ENCODE measurements at places on chromosomes 5 and 9.

DNA sequence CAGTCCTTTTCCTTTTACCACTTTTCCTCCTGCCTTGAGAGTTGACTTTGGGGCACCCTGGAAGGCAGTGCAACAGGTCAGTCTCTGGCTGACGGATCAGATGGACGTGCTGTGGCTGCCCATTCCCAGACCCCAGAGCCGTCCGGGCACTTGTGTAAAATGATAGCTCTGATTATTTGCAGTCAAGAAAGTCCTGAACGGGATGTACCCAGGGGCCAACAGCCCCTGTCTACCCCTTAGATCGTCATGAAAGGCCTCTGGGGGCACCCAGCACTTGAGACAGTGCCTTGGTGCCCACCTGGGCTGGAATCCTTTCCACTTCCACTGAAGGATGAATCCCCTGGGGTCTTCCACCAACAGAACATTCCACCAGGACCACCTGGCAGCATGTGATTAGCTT lies 17.7 kb upstream of the ANGPTL2 start:
- no peak for DNase-seq

DNA sequence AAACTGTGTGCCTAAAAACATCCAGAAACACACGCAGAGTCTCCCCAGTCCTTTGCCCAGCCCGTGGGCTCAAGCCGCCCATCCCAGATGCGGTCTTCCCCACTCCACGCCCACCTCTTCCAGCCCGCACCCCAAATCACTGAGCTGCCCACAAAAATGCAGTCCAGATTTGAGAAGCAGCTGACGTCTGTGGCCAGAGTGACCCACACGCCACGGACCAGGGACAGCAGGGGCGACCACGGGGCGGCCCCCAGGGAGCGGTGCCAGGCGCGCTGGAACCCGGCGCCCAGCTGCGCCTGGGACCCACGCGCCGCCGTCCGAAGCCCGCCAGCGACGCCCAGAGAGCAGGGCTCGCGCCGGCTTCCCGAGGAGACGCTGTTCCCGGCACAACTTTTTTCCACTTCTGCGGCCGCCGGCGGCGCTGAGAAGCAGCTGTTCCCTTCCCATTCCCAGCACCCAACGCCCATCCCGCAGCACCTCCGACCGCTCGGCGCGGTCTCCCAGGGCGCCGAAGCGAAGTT lies 674 bp downstream of the LHFPL2 start:
- no peak for DNase-seq

- DNase-seq: no peak
These were observed 202.1 kb upstream of the TLE4 start for GRCh38 chr9:79369676-79370075.

- no peak for DNase-seq
These were observed 26.9 kb upstream of the CNOT6 start for GRCh38 chr5:180467028-180467975.

- no peak for DNase-seq
These were observed 22.2 kb downstream of the GPX3 start for GRCh38 chr5:151042453-151043093.

GRCh38 chr5:54278036-54278830 lies 32.1 kb downstream of the ARL15 start:
- DNase-seq: no peak

DNA sequence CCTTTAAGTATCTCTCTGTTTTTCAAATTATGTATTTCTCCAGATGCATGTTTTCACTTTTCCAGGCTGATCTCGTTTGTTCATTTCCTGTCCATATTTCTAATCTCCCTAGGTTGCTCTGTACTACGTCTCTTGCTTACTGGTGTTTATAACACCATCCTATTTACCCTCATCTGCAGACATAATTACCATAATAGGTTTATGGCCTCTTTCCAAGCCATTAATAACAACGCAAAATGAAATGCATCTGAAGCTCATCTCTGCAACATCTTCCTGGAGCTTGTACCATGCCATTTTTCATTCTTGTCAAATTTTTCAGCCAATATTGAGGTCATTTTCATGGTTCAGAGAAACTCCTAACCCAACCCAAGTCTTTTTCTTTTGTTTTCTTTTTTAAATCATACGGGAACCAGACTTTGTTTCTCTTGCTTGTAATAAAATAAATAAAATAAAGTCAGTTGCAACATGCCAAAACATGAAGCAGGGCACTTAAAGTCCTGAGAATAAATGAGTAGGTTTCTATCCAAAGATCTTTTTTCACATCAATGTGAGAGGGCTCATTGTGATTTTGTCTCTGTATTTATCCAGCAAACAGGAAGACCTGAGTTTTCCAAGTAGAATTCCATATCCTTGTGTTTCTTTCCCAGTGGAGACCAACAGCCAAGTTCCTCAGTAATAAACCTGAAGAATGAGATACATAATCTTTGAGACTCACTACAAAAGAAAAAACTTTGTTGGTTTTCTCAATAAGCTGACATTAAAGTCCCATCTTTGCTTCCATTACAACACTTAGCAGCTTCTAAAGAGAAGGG lies 37.0 kb downstream of the DPYSL3 start:
- DNase-seq: no peak

- no peak for DNase-seq
These were observed 105.3 kb downstream of the TRIM36 start for GRCh38 chr5:115064380-115064779.

GRCh38 chr9:7011395-7012067 lies 253.8 kb downstream of the KDM4C start:
- no peak for DNase-seq

- no peak for DNase-seq
These were observed 150.5 kb downstream of the CD180 start for GRCh38 chr5:67045816-67046740.

- DNase-seq: no peak
These were observed 225.4 kb upstream of the DAB2 start for GRCh38 chr5:39650008-39650762.

DNA sequence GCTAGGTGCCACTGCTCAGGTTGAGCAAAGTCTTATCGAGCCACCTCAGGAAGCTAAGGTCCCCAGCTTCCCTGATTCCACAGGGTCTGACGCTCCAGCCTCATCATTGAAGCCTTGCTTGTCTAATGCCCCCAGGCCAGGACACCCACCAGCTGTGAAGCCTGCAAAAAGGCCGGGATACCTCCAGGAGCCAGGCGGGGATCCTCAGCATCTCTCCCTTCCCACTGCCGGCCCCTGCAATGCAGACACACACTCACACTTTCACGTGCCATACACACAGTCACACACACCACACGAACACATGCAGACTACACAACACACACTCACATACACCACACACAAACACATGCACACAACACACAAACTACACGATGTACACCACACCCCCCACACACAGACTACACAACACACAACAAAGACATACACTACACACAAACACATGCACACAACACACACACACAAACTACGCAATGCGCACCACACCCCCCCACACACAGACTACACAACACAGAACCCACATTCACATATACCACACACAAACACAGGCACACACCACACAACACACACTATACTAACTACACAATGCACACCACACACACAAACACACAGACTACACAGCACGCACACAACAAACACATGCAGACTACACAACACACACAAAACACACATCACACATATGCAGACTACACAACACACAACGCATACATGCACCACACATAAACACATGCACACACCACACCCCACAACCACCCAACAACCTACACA lies 17.8 kb upstream of the S1PR3 start:
- DNase-seq: no peak

GRCh38 chr5:33415811-33416354 lies 24.9 kb upstream of the TARS1 start:
- no peak for DNase-seq

DNA sequence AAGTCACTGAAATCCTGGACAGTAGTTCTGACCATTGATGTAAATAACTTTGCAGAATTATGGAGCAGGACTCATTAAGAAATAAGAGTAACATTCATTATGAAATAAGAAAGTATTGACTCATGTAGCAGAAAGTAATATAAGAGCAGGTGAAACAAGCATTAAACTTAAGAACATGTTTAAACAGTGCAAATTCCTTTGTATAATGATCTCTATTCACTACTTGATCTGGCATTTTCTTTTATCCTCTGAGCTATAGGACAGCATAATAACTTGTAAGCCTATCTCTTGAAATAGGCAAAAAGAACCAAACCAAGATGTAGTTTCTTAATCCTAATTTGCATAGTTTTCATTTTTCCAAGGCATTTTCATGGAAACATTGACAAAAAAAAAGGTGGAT lies 42.3 kb downstream of the PLGRKT start:
- no peak for DNase-seq

DNA sequence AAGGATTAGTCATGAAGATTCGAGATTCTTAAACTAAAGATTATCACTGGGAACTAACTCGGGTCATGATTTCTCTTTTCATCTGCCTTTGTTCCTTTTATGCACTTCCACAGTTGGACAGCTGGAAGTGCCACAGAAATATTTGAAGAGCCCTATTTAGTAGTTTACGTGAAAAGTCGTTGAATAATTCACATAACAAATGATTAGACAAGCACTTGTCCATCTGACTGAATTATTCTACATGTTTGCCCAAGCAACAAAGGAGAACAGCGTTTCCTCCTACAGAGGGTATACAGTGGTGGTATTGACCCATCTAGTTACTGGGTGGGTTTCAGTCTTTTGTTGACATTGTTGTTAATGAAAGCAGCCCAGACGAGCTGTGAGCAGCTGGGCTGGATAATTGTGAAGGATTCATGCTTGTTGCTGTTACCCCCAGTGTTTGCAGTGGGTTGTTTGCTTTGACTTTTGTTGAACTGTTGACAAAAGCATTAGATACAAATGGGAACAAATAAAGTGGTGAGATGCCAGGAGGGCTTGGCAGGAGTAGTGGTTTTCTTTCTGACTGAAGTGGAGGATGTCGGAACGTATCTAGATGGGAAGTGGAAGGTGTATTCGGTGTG lies 96.2 kb downstream of the TLE4 start:
- DNase-seq: no peak

- DNase-seq: no peak
These were observed 154.0 kb downstream of the OLFM1 start for GRCh38 chr9:135241381-135242048.

DNA sequence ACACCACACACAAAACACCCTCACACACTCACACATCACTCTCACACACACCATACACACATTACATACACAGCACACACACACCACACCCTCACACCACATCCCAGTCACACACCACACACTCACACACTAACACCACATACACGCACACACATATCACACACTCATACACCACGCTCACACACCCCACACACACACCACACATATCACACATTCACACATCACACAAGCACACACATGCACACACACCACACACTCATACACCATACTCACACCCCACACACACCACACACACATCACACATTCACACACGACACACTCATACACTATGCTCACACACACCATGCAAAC lies 543 bp upstream of the UBE2QL1 start:
- DNase-seq: no peak

DNA sequence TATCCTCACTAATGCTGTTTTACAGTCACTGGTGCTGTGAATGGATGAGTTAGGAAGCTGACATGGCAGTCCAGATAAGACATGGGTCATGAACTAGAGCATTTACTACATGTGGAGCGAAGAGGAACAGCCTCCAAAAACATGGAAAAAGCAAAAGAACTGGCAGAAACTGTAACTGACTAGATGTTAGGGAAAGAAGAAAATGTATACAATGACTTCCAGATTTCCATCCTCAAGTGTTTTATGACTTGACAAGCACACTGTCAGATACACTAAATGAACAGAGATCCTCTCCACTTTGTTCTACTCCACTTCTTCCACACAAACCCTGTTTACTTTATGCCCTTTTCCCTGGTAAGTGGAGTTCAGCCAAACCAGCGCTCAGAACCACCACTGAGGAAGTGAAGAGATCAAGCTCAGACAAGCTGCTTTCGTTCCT lies 11.5 kb downstream of the HMGCS1 start:
- no peak for DNase-seq

DNA sequence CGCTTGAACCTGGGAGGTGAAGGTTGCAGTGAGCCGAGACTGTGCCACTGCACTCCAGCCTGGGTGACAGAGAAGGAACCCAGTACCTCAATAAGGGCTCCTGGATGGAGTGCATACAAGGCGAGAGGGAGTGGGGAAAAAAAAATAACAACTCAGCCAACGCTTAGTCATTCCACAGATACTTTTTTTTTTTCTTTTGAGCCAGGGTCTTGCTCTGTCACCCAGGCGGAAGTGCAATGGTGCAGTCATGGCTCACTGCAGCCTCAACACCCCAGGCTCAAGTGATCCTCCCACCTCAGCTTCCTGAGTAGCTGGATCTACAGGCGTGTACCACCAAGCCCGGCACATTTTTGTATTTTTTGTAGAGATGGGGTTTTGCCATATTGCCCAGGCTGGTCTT lies 59.5 kb upstream of the GGTA1 start:
- no peak for DNase-seq

DNA sequence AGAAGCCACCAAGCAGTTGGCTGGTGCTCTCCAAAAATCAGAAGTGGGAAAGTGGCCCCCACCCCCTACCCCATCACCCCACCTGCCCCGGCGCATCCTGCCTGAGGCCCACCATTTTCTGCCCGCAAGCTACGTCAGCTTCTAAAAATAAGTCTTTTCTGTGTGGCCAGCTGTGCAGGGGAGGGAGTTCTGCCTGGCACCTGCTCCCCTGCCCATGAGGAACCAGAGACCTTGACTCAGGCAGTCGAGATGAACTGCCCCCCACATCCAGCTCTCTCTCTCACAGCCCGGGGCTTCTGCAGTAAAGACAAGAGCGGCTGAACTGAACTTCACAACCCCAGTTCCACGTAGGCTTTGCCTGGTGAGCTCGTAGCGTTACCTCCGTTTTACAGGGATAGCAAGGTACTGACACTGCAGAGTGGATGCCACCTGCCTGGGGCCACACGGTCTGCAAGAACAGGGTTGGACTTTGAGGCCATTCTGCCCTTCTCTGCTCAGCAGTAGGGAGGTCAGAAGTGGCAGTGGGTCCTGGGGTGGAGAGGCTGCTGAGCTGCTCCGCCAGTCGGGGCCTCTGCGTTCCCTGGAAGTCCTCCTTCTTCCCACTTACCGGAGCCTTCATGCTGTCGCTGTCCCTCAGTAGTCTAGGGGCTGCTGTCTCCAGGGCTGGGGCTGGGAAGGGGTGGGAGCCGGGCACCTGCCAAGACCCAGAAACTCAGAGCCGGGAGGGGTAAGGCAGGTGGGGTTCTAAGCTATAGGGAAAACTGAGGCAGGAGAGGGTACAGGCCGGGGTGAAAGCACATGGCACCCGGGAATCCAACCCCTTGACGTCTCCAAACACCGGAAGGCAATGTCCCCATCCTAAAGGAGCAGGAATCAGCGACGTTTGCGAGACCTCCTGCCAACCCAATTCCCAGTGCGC lies 781 bp downstream of the ST6GALNAC4 start:
- no peak for DNase-seq
